Foreskin keratinocyte (primary cell): ENCODE measurements at places on chromosomes 13 and 19. TPM values are rescaled to one million over a fixed set of nuclear protein-coding genes. Genes with fewer than 3 reads are reported as not detected.

GRCh38 chr19:38735257-38735686, 9.0 kb downstream of the CAPN12 start:
- peak; percentile 37 for DNase-seq

DNA sequence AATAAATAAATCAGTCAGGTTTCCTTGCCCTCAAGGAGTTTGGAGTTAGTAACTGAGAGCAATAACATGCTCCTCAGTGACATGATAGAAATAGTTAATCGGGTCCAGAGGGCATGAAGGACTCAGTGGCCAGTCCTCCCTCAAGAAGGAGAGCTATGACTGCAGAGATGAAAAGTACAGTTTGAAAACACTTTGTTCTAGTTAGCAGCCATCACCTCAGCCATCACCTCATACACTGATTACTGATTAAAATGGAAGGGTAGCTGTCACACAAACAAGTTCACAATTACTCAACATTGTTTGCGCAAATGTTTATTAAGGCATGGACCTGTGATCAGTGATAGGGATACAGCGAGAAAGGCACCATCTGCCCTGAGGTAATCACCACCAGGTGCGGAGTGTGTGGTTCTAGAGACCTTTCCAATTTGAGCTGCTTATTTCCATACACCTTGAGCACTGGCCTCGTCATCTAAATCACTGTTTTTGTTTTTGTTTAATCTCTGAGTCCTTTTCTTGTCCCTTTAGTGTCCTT, 85.3 kb upstream of the RAP2A start:
- DNase-seq, result no peak

DNA sequence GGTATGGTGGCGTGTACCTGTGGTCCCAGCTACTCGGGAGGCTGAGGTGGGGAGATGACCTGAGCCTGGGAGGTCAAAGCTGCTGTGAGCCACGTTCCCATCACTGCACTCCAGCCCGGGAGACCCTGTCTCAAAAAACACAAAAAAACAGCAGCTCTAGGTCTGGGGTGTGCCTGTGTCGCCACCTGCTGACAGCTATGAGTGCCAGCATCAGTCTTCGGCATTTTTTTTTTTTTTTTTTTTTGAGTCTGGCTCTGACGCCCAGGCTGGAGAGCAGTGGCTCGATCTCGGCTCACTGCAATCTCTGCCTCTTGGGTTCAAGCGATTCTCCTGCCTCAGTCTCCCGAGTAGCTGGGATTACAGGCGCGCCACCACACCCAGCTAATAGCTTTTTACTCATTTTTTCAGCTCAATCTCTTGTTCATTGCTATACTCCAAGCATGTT, 10.1 kb downstream of the AP2S1 start:
- no peak for DNase-seq

GRCh38 chr13:106490569-106491321, 44.7 kb downstream of the EFNB2 start:
- DNase-seq, result no peak

- no peak for DNase-seq
These were observed 64.6 kb downstream of the ATP11A start for GRCh38 chr13:112754281-112755025.

DNA sequence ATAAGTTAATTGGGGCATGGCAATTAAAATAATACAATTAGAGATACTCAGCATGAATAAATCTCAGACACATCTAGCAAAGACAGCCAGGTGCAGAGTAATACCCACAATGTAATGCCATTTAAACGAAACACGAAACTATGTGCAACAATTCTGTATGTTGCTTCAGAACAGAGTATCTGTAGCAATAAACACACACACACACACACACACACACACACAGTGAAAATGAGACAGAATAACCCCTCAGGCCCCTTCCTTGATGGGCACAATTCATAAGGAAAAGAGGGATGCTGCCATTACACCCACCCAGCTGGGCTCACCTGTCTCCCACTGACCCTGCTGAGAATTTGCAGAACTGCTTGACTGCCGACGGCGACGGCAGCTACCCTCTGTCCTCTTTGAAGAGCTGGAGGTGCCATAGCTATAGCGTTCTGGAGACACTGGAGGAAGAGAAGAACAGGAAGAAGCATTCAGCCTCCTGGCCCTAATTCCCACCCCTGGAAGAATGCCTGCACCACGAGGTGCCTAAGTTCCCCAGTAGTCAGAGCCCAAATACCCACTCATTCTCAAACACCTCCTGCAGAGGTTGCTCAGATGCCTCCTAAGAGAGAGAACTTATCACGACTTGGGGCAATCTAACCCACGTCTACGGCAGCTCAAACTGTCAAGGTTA, 2.5 kb downstream of the DEDD2 start:
- DNase-seq, result no peak

- no peak for DNase-seq
These were observed 43.3 kb downstream of the ZNF93 start for GRCh38 chr19:19943848-19944582.

DNA sequence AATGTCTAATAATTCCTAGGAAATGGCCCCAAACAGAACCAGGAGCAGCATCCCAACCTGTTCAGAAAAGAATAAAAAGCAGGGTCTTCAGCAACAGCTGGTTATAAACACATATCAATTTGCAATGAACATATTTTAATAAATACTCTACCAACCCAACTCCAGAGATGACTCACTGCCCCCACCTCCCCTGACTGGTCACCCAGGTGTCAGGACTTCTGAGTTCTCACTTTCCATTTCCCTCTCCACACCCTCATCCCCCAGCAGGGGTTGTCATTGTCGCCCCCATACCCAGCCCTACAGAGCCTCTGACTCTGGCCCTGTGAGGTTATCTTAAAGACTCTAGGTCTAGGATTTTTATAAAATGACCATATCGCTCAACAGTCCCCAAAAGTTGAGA, 6.9 kb downstream of the SERPINE3 start:
- DNase-seq, result no peak

GRCh38 chr13:23377983-23378632, 55.4 kb downstream of the SACS start:
- peak; percentile 87 for DNase-seq

GRCh38 chr13:52846567-52847321, 1.7 kb downstream of the PCDH8 start:
- DNase-seq, result no peak

DNA sequence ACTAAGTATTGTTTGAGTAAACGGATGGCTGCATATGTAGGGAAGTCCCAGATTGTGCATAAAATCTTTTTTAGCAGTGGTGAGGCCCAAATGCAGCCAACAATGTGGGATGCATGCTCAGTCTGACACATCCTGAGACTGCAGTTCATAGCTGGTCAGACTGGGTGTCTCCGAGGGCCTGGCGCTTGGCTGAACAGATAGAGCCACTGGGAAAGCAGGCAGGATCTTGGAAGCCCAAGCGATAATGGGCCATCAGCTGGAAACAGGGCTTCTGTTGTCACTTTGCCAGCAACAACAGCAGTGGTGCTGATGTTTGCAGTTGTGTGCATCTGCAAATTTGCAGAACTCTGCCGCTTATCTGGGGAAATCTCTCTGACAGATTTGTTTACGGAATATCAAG, 36.1 kb downstream of the MTUS2 start:
- no peak for DNase-seq

DNA sequence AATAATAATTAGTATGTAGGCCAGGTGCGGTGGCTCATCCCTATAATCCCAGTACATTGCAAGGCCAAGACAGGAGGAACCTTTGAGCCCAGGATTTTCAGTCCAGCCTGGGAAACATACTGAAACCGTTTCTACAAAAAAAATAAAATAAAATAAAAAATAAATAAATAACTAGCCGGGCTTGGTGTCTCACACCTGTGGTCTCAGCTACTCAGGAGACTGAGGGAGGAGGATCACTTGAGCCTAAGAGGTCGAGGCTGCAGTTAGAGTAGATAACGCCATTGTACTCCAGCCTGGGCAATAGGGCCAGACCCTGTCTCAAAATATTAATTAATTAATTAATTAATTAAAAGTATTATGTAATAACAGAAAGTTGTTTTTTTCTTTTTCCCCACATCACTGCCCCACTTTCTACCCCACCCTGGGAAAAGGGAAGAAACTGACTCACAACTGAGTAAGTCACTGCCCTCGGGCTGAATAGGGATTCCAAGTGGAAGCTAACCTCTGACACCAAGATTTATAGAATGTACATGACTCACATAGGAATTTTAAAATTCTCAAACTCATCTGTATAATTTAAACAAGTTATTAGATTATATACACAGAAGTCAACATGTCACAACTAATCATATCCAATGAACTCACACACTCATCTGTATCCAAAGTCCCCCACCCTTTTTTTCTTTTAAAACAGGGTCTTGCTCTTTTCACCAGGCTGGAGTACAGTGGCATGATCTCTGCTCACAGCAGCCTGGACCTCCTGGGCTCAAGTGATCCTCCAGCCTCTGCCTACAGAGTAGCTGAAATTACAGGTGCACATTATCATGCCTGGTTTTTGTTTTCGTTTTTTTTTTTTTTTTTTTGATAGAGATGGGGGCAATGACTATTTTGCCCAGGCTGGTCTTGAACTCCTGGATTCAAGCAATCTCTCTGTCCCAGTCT, 12.5 kb downstream of the ZNF611 start:
- DNase-seq, result peak; percentile 96

DNA sequence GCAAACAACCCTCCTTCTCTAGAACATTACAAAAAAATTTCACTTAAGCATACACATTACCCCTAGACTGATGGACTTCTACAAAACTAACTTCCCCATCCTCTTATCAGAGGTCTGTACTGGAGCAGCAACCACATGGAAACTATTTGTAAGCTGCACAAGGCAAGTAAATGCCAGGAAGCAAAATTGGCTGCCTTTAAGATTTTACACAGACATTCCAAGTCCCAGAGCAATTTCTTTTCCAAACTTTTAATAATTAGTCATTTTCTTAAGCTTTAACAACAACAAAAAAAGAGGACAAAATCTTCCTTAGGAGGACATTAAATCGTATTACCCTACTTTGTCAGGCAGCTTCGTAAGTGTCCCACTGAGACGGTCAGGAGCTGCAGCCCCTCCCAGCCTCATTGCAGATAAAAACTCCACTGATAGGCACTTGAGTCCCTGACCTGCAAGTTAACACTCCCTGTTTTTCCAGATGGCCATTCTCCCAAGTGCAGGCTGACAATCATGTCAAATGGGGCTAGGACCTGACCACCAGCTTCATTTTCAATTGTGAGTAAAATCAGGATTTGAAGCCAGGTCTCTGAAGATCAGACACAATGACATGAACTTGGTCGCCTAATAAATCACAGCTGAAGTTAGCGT, 680.1 kb downstream of the DIAPH3 start:
- DNase-seq, result no peak

- DNase-seq, result no peak
These were observed 3.3 kb downstream of the CEACAM1 start for GRCh38 chr19:42524943-42525342.

DNA sequence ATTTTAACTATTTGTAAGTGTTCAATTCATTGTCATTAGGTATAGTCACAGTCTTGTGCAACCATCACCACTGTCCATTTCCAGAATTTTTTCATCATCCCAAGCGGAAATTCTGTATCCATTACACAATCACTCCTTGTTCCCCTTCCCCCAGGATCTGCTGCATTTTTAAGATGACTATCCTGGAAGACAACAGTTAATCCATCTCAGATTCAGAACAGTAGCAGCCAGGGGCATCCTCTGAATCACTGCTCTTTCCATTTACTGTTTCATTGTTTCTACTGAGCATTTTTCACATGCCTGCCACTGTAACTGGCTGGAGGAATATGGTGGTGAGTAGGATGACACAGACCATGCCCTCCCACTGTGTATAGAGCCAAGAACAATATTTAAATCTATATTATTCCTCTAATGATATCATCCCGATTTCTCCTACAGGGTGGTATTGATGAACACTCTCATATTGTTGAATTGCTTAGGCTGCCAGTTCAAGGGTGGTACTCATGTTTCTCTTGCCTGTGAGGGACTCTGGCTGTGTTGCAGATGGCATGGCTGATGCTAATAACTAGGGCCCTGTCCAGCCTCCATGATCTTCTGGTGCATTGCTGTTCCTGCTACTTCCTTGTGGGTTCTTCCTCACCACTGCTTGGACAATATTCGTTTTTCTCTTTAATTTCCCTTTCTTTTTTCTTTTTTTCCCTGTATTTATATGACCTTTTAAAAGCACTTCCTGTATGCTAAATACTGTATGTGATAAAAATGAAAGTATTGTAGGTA, 59.0 kb downstream of the WDFY2 start:
- DNase-seq, result peak; percentile 93

DNA sequence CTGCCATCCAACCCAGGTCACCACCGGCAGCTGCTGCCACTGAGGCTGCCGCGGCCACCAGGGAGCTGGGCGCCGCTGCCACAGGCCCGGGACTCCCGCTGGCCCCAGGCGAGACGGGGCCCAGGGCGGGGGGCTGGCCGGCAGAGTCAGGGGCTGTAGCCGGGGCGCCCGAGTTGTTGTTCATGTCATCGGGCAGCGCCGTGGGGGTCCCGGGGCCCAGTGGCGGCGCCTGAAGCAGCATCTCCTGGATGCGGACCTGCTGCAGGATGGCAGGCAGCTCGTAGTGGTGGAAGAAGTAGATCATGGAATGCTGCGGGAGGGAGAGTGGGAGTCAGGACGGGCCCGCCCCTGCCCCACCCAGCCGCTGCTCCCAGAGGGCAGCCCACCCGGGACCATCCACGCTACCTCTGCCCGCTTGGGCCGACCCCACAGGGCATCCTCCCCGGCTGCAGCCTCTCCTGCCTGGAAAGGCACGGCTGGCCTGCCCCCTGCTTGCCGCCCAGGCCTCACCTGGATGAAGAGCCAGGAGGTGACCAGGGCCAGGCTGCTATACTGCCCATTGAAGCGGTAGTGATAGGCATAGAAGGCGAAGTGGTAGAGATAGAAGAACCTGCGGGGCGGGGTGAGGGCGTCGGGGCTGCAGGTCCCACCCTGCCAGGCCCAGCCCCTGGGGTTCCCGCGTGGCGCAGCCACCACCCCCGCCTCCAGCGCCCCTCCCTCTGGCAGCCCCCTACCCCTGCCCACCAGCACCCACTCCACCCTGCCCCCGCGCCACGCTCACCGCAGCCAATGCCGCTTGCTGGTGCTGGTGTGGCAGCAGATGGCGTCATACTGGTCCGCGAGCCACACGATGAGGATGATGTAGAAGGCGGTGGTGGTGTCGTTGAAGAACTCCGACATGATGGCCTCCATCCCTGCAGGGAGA, 10.1 kb downstream of the TMEM259 start:
- DNase-seq, result no peak

DNA sequence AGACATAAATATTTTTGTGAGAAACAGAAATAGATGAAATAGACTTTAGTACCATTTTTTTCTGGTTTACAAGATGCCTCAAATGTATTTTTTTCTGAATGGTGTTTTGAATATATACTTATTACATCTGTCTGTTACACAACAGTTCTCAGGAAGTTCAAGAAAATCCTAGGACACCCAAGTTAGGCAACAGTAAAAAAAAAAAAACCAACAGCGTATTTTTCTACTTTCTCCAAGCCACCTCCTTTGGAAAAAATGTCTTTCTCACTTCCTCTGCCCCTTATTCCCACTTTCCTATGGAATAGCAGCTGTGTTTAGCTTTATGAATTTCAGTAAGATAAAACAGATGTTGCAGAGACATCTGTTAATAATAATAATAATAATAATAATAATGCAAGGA, 489.6 kb upstream of the KLF12 start:
- DNase-seq, result no peak

- DNase-seq, result no peak
These were observed 251.9 kb downstream of the COL4A1 start for GRCh38 chr13:110055089-110055488.

GRCh38 chr13:44474122-44474910, 100.7 kb downstream of the SERP2 start:
- DNase-seq, result no peak

The HCN2 gene
- 0.20 and 0.21 TPM in 2 replicates for total RNA-seq

The SYNE4 gene
- 1.2 TPM in 2 replicates for total RNA-seq

The OR10H1 gene
- not detected in 2 replicates for total RNA-seq

The GZMM gene
- total RNA-seq, result not detected in 2 replicates
